ENCODE measurements at places on chromosomes 12 and 14.

- no peak for DNase-seq
Observed at GRCh38 chr12:7093486-7093885, 1.2 kb upstream of the C1R start.

GRCh38 chr12:71456990-71457389, 17.4 kb downstream of the LGR5 start:
- DNase-seq: no peak

DNA sequence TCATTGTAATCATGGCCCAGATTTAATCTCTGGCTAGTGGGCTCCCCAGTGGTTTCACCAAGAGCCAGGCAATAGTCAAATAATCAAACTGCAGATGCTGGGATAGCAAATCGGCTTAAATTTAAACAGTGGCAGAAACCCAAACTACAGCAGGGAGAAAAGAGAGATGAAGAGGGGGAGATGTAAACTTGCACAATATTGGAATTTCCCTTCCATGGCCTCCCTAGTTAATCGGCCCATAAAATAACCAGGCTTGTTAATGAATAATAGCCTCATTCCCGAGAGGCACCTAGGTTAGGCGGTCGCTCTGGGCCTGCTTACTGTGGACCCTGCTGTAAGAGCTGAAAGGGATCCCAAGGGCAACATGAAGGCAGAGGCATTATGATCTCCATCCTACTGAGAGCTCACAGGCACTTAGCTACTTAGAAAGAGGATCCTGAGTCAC, 116.2 kb downstream of the NUAK1 start:
- no peak for DNase-seq

DNA sequence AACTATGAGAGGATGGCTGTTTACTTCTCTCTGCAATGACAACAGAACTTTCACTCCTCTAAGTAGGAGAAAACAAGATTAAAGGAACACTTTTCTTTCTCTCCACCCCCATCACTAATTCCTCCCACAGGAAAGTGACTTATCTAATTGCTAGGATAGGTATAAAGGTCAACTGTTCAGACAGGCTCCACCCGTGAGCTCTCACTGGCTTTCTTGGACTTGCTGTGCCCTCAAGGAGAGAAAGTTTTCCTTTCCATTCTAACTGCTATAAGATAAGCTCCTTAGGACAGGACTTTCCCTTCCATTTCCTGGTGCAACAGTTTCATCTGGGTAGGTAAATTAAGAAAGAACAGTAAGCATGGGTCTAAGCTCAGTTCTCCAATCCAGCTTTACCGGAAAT, 4.8 kb downstream of the SLC41A2 start:
- no peak for DNase-seq

DNA sequence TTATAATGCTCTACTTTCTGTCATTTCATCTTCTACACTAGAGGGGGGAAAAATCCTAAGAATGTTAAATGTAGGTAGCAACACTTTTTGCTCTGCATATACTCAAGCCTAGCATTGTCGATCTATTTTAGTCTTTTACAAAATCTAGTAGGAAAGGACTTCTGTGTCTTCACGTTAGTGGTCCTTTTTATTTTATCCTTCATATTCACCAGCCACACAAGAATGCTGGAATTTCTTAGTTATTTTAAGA, 253.0 kb upstream of the FLRT2 start:
- DNase-seq: no peak

- DNase-seq: no peak
Observed at GRCh38 chr14:70680748-70681147, 39.0 kb downstream of the TTC9 start.

DNA sequence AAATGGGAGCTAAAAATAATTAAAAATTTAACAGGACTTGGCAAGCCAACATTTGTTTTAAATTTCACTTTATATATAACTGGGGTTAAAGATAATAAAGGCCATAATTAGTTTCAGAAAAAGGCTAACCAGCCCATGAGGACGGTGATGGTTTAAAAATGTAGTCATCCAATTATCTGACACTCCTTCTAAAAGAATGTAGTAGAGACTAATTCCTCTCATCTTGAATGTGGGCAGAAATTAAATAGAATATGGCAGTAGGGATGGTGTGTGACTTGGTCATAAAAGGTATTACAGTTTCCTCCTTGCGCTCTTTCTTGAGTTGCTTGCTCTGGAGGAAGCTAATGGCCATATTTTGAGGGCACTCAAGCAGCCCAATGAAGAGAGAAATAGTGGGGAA, 49.1 kb upstream of the PTPRB start:
- DNase-seq: no peak

DNA sequence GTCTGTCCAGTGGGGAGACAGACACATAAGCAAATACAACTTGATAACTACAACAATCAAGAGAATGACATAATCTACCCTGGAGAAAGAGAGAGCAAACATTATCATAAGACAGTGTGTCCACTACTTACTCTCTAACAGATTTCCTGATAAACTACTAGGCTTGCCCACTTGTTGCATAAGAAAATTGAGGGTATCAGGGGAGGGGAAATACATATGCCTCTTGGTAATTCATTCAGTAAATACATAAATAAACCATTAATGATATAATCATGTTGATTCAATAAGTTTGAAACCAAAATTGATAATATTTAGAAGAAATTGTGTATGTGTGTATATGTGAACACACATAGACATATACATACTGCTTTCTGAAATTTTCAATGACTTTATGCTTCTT, 76.6 kb downstream of the ERGIC2 start:
- DNase-seq: no peak

DNA sequence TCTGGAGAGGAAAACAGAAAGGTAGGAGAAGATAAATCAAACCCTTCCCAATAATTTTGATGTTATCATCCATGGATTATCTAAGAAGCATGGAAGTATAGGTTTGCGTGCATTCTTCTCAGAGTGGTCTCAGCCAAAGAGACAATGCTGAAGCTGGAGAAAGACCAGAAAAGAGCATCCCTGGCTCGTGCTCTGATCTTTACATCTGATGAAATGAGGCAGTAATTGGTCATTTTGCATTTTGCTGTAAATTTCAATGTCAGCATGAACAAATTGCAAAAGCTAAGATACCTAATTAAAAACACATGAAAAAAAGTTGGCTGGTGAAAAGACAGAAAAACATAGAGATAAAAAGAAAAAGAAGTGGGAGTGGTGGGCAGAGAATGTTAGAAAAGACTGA, 252.4 kb downstream of the ITPR2 start:
- DNase-seq: no peak

- no peak for DNase-seq
Observed at GRCh38 chr14:101134851-101135433, 231.4 kb upstream of the RTL1 start.

DNA sequence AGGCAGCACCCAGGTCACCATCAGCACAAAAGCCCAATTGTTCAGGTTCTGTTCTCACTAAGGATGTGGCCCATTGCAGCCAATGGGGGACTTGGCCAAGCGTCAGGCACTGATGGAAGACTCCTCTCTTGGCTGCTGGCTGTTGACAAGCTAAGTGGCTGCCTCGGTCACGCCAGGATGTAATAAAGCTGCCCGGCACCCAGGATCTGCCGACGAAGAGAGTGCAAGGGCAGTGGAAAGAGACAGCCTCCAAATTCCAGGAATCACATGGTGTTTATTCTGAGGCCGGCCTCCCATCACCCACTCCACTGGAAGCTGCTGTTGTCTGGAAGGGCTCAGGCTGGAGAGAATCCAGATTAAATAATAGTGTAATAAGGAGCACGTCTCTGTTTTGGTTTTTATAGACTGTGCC, 451.8 kb upstream of the TBX3 start:
- no peak for DNase-seq

- no peak for DNase-seq
Observed at GRCh38 chr12:128421375-128421774, 154.4 kb downstream of the TMEM132C start.

- DNase-seq: no peak
Observed at GRCh38 chr12:25362646-25363045, 111.9 kb upstream of the KRAS start.

DNA sequence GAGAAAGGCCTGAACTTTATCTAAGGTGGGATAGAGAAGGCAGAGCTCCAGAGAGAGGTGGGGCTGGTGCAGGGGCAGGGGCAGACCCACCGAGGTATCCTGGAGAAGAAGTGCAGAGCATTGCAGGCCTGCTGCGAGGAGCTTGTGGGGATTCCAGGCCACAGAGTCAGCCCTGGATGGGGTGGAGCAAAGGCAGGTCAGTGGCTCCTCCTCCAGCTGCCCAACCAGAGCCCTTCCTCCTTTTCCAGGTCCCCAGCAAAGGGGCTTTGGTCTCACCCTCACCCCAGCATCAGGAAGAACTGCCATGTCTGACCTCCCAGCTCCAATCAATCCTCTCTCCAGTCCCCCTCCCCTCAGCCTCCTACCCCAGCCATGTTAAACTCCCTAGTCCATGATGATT, 19.8 kb upstream of the ZNF740 start:
- no peak for DNase-seq

DNA sequence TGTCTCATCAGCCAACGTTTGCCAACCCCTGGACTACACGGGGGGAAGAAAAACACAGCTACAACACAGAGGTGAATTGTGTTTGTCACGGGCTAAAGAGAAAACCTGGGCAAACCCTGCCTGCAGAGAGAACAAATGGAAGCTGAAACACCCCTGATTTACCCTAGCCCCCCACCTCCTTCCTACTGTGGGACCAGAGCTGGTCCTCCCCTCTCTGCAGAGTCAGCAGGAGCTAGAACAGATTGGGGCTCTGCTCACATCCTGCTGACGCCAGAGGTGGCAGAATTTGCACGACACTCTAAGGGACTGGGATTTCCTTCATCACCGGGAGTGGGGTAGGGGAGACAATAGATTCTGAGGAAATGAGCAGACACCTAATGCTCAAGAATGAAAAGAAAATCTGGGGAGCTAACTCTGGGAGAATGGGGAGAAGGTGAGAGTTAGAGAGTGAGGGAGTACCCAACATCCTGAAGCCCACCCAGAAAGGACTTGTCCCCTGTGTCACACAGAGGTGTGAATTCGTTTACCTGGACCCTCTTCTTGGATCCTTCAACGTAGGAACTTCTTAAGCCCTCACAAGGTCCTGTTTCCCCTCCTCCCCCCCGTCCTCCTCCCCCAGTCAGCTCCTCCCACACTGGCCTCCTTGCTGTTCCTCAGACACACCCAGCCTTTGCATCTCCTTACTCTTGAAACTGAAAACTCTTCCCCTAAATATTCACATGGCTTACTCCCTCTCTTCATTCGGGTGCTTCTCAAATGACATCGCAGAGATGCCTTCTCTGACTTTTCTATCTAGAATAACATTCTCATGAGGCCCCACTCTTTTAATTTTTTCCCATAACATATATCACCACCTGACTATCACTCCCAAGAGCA, 26.2 kb upstream of the CDKN3 start:
- no peak for DNase-seq

DNA sequence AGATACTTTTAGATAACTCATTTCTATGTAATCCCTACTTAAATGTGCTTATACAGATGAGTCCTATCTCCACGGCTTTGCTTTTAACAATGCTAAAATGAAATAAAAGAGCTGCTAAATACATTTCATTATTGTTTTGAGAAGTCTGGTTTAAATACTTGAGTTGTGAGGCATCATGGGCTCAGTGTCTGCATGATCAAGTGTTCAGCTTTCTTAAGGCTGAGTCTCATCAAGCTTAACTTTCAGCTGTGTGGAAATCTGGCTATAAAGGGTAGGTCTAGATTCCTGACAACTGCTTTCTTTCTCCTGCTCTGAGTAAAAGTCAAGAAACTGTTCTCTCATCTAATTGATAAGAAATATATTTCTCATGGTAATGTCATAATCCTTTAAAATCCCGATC, 235.4 kb downstream of the FSCB start:
- DNase-seq: no peak

DNA sequence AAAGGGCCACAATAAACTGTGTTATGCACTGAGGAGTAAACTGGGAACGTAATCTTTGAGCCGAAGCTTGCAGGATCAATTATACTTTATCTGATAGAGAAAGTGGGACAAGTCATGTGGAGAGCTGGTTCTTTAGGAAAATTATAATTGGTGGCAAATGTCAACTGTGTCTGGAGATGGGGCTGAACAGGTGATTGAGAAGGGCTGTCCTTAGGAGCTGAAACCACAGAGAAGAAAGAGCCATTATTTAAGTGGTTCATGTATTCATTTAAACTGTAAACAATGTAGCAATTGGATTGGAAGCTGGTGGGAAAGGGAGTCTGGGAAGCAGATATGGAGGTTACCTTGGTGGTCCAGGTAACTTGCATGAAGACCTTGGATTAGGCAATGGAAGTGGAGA, 193.1 kb downstream of the NPAS3 start:
- DNase-seq: no peak

DNA sequence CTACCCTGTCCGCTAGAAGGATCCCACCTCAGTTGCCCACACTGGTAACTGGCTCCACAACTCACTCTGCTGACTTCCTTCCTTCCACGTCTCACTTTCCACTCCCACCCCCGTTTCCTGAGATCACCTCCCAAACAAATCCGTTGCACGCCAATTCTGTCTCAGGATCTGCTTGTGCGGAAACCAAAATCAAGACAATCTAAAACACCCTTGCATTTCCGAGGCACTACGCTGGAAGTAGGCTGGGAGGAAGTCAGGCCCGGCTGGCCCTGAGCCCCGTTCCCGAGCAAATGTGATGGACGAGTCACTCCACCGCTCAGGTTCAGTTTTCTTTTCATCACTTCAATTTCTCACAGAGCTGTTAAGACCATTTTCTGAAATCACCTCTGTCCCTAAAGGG, 23.1 kb downstream of the ABCB9 start:
- no peak for DNase-seq

DNA sequence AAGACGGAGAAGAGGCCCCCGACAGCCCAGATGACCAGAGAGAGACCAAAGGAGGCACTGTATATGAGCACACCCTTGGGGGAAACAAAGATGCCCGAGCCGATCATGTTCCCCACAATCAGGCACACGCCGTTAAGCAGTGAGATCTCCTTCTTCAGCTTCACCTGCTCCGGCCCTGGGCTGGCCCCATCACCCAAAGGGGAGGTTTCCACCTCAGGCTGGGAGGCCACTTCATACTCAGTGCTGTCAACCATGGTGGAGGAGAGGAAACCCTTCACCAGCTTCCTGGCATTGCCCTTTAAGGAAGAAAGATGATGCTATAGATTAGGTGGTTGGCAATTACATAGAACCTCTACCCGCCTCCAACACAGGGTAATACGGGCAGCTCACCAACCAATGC, 2.1 kb downstream of the SLC7A7 start:
- no peak for DNase-seq

- DNase-seq: no peak
Observed at GRCh38 chr12:113978080-113978479, 12.0 kb upstream of the RBM19 start.

Measured in activated CD8-positive, alpha-beta memory T cell treated with anti-CD3 and anti-CD28 coated beads for 1 hour (primary cell).